ENCODE measurements at places on chromosomes 1 and 21. TPM values are rescaled to one million over a fixed set of nuclear protein-coding genes. Genes with fewer than 3 reads are reported as not detected.

- DNase-seq, result no peak
- H3K27ac ChIP-seq, result peak overlapping the region; percentile 4
- no peaks in the 10 kb centered on the region for H3K27me3 ChIP-seq
- 0 out of 2 replicates have a peak, but pooled peaks cover 1% of the 10 kb centered on the region for H3K4me1 ChIP-seq
- peaks cover 5% of the 10 kb centered on the region for H3K36me3 ChIP-seq
These were observed 706 bp downstream of the CREB3L4 start for GRCh38 chr1:153968408-153968807.

Gene SYPL2
- under 0.01 TPM for total RNA-seq

DNA sequence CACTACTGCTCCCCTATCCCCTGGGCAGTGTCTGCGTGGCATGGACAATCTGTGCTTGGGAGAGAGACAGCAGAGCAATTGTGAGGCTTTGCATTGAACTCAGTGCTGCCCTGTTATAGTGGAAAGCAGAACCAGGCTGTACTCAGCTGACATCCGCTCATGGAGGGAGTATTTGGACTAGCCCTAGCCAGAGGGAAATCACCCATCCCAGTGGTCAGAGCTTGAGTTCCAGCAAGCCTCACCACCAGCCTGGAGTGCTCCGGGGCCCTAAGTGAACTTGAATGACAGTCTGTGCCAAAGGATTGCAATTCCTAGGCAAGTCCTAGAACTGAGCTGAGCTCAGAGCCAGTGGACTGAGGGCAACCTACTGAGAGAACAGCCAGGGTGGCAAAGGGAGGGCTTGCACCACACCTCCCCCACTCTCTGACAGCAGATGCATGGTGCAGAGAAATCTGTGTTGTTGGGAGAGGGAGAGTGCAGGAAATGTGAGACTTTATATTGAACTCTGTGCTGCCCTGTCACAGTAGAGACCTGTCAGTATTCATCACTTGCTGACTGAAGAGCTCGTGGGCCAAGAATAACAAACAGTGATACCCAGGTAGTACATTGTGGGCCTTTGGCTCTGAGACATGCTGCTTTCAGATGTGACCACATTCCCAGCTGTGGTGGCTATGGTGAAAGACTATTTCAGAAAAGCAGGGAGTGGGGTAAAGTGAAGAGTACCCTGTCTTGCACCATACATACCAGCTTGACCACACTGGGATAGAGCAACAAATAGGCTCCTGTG, 107.7 kb upstream of the SLC5A9 start:
- H3K4me3 ChIP-seq, result no peak overlapping the region
- H3K36me3 ChIP-seq, result no peaks in the 10 kb centered on the region
- no peaks in the 10 kb centered on the region for H3K4me1 ChIP-seq
- H3K27ac ChIP-seq, result no peak overlapping the region

Gene SIM2
- 1.9 TPM for total RNA-seq

DNA sequence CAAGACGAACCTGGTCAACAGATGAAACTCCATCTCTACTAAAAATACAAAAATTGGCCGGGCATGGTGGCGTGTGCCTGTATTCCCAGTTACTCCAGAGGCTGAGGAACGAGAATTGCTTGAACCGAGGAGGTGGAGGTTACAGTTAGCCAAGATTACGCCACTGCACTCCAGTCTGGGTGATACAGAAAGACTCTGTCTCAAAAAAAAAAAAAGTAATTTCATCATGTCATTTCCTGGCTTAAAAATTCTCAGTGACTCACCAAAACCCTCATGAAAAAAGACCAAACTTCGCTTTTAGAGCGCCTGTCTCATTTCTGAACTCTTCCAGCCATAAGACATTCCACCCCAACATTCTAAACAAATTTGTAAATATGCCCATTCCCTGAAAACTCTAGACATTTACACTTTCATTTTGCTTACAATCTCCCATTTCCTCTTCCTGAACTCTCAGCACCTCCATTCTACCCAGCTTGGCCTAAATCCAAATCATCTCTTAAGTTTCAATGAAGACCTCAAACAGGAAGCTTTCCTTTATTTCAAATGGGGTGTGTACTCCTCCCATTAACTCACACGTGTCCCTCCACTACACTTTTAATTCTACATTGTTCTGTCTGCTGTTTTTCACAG, 50.5 kb upstream of the PRRC2C start:
- H3K4me3 ChIP-seq, result no peak overlapping the region
- H3K27ac ChIP-seq, result peak overlapping the region; percentile 59
- peak; percentile 84 for DNase-seq
- H3K27me3 ChIP-seq, result no peaks in the 10 kb centered on the region
- H3K4me1 ChIP-seq, result peaks cover 3% of the 10 kb centered on the region

DNA sequence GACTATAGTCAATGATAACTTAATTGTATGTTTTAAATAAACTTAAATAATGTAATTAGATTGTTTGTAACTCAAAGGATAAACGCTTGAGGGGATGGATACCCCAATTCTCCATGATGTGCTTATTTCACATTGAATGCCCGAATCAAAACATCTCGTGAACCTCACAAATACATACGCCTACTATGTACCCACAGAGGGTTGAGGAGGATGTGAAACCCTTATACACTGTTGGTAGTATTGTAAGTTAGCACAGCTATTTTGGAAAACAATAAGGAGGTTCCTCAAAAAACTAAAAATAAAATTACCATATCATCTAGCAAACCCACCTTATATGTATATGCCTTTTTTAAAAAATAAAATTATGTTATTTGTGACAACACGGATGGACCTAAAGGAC, 198.6 kb downstream of the MRPL39 start:
- H3K4me1 ChIP-seq, result no peaks in the 10 kb centered on the region
- H3K36me3 ChIP-seq, result no peaks in the 10 kb centered on the region
- H3K27me3 ChIP-seq, result no peaks in the 10 kb centered on the region
- no peak overlapping the region for H3K27ac ChIP-seq
- H3K4me3 ChIP-seq, result no peak overlapping the region
- no peak for DNase-seq

DNA sequence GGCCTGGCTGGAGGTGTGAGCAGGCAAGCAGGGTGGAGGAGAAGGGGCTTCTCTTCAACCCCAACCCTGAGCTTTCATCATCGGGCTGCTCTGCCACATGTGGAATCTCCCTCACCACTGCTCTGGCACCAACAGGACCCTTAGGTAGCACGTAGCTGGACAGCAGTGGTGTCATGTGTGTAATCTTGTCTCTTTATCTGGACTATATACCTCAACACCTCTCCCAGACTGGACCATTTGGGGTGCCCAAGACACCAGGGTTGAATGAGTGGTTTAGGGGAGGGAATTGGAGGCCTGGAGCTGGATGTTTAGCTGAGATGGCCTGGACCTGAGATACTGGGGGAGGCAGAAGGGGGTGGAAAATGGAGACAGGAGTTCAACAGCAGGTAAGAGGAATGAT, 63.0 kb downstream of the UBE2T start:
- H3K4me3 ChIP-seq, result no peak overlapping the region
- no peak overlapping the region for H3K27ac ChIP-seq
- H3K27me3 ChIP-seq, result peaks cover 1% of the 10 kb centered on the region
- peaks cover 33% of the 10 kb centered on the region for H3K4me1 ChIP-seq
- H3K36me3 ChIP-seq, result no peaks in the 10 kb centered on the region
- DNase-seq, result no peak

- no peaks in the 10 kb centered on the region for H3K36me3 ChIP-seq
- no peaks in the 10 kb centered on the region for H3K27me3 ChIP-seq
- H3K4me3 ChIP-seq, result no peak within 1 kb of the TSS
These were observed at the start of gene LCE3C for GRCh38 chr1:152599934-152600333. Gene LCE3C (plus strand): TSS chr1:152600234. CDS start chr1:152600732, 498 bp downstream.

- peaks cover 32% of the 10 kb centered on the region for H3K27me3 ChIP-seq
- peaks cover 3% of the 10 kb centered on the region for H3K4me1 ChIP-seq
- no peaks in the 10 kb centered on the region for H3K36me3 ChIP-seq
- no peak overlapping the region for H3K27ac ChIP-seq
These were observed 33.5 kb upstream of the HHAT start for GRCh38 chr1:210294999-210295745.

Gene SLAMF9
- 0.28 TPM for total RNA-seq

GRCh38 chr1:167825419-167826079, 88.4 kb downstream of the ADCY10 start:
- DNase-seq, result peak; percentile 37
- no peaks in the 10 kb centered on the region for H3K36me3 ChIP-seq
- H3K4me3 ChIP-seq, result no peak overlapping the region
- no peaks in the 10 kb centered on the region for H3K27me3 ChIP-seq
- peaks cover 12% of the 10 kb centered on the region for H3K4me1 ChIP-seq
- no peak overlapping the region for H3K27ac ChIP-seq

DNA sequence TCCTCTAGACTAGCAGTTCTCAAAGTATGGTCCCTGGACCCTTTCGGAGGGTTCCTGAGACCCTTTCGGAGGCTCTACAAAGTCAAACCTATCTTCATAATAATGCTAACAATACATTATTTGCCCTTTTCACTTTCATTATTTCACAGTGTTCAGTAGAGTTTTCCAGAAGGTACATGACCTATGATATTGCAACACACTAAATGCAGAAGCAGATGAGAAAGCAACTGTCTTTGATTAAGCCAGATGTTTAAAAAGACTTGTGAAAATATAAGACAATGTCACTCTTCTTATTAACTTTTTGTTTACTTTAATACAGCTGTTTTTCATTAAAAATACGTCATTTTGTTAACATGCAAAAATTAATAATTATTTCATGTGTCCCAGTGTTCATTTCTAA, 5.8 kb downstream of the KCNJ10 start:
- no peak overlapping the region for H3K4me3 ChIP-seq
- no peak overlapping the region for H3K27ac ChIP-seq
- no peaks in the 10 kb centered on the region for H3K36me3 ChIP-seq
- no peaks in the 10 kb centered on the region for H3K4me1 ChIP-seq
- peaks cover 69% of the 10 kb centered on the region for H3K27me3 ChIP-seq
- DNase-seq, result no peak

DNA sequence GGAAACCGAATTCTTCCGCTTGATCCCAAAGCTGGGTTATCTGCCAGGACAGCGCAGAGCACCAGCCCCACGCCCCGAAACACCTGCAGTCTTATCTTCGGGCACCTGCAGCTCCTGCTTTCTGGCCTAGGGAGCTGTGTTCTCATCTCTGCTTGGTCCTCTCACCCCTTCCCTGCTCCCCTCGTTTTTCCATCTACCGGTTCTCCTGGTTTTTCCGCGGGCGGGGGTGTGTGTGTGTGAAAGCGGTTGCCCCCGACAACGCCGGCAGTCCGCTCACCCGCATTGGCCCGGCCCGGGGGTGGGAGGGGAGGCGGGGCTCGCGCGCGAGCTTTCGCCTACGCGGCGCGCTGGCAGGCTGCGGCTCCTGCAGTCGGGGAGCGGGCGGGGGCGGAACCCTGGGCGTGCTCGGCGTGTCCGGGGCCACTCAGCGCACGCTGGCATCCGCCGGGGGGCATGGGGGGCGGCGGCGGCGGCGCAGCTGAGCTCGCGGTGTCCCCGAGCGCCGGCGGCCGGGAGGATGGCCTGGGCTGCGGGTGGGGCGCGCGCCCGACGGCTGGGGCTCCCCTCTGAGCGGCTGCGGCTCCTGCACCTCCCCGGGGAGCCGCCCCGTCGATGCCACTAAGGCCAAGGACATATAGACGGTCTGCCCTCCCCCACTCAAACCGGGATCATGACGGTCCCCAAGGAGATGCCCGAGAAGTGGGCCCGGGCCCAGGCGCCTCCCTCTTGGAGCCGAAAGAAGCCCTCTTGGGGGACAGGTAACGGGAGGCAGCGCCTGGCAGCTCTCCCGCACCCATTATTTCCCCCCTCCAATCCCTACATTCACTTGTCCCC, 3.2 kb downstream of the ATP8B2 start:
- peak overlapping the region; percentile 35 for H3K4me3 ChIP-seq
- DNase-seq, result peak; percentile 62
- no peak overlapping the region for H3K27ac ChIP-seq
- peaks cover 29% of the 10 kb centered on the region for H3K36me3 ChIP-seq

Gene MCOLN2
- 1.1 TPM for total RNA-seq

GRCh38 chr1:6911974-6912373, 126.7 kb downstream of the CAMTA1 start:
- H3K27me3 ChIP-seq, result peaks cover 9% of the 10 kb centered on the region
- peak; percentile 4 for DNase-seq
- no peaks in the 10 kb centered on the region for H3K36me3 ChIP-seq
